ENCODE measurements at places on chromosomes 2 and 18. TPM values are rescaled to one million over a fixed set of nuclear protein-coding genes. Genes with fewer than 3 reads are reported as not detected.

DNA sequence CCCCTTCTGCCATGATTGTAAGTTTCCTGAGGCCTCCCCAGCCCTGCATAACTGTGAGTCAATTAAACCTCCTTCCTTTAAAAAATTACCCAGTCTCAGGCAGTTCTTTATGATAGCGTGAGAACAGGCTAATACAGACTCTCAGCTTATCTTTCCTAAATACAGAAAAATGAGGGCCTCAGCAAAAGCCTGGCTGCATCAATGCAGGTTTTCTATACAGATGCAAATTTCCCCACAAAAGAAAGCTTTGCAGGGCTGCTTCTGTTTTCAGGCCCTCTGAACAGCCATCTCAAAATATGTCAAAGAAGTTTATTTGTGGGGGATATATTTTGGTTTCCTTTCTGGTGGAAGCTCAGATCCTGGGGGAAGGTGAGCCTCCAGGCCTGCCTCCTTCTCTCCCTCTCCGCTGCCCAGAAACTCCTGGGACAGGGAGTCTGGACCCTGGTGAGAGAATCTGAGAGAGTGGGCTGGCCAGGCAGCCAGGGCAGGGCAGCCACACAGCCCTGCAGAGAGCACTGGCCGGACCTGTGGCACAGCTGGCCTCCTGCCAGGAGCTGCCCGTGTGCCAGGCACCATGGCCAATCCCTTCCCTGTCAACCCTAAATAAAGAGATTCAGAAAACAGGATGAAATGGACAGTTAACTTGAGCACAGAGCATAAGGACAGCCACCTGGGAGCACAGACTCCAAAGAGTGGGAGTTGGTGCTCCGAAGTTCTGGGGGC lies 21.6 kb upstream of the AGXT start:
- peaks cover 2% of the 10 kb centered on the region for H3K27me3 ChIP-seq
- no peak for DNase-seq
- no peaks in the 10 kb centered on the region for H3K4me1 ChIP-seq
- H3K36me3 ChIP-seq = no peaks in the 10 kb centered on the region

DNA sequence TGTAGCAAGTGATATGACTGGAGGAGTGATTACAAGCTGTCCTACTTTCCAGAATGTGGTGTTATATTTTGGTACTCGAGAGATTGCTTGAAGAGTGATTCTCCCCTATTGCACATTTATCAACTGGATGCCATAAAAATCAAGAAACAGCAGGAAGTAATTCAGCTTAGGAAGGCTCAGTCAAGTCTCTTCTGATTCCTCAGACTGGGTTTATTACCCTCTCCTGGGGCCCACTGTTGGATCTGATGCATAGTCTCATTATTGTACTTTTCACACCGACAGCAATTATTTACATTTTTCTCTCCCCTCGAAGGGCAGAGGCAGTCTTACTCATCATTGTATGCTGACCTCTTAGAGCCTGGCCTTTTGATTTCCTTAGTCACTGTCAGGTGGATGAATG lies 9.3 kb downstream of the NOSTRIN start:
- H3K27me3 ChIP-seq = no peaks in the 10 kb centered on the region
- no peaks in the 10 kb centered on the region for H3K36me3 ChIP-seq
- no peak overlapping the region for H3K4me3 ChIP-seq
- no peaks in the 10 kb centered on the region for H3K4me1 ChIP-seq
- no peak overlapping the region for H3K27ac ChIP-seq

DNA sequence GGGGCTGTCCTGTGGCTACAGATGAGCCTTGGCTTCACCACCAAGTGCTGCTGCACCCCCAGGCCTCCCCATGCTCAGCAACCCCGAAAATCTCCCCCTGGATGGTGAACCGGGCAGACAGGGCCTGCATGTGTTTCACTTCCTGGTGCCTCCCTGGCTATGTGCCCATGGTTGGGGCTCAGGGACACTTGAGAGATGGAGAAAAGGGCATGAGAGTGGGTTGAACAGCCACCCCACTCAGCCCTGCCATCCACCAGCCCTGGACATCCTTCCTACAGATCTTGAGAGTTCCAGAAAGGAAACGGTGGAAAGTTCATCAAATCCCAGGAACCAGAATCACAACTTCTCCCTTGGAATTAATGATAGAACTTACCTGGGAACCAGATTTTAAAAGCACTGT lies 74.7 kb upstream of the TEX51 start:
- no peak overlapping the region for H3K4me3 ChIP-seq
- no peak overlapping the region for H3K27ac ChIP-seq
- H3K27me3 ChIP-seq = peaks cover 9% of the 10 kb centered on the region
- no peaks in the 10 kb centered on the region for H3K4me1 ChIP-seq
- no peak for DNase-seq

- H3K27ac ChIP-seq = no peak overlapping the region
- no peaks in the 10 kb centered on the region for H3K36me3 ChIP-seq
These were observed 39.4 kb upstream of the ASB1 start for GRCh38 chr2:238387332-238387731.

GRCh38 chr2:224586127-224586695 lies 1.0 kb upstream of the CUL3 start:
- peaks cover 39% of the 10 kb centered on the region for H3K4me1 ChIP-seq
- H3K27me3 ChIP-seq = no peaks in the 10 kb centered on the region
- no peak for DNase-seq
- H3K36me3 ChIP-seq = peaks cover 15% of the 10 kb centered on the region
- peak overlapping the region; percentile 95 for H3K4me3 ChIP-seq

The FER1L5 gene
- not detected for total RNA-seq

DNA sequence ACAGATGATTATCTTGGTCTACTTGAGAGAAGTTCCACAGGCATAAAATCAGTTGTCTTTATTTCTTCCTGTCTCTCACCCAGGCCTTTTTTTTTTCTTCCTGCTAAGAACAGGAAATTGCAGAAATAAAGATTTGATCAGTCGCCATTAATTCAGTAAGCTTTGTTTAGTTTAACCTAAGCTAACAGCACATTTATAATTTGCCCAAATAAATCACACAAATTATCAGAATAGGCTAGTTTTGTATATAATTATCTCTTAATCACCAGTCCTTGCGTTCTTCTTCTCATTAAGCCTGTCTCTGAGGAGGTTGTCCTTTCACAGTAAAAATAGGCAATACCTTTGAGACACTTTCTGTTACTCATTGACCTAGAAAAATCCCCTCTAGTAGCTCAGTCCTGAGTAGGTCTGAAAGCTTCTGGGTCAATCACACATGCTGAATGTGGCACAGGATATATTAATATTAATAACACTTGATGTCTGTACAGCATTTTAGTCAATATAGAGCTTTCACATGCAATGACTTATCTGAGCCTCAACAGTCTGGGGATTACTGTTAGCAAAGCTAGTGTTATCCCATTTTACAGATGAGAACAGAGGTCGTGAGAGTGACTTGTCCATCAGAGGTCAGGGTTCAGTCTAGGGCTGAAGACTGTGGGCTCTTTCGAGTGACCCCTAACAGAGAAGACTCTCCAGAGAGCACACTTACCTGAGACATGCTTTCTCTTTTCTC lies 11.2 kb upstream of the STK17B start:
- DNase-seq = no peak
- no peaks in the 10 kb centered on the region for H3K36me3 ChIP-seq
- peaks cover 77% of the 10 kb centered on the region for H3K4me1 ChIP-seq
- peak overlapping the region; percentile 95 for H3K27ac ChIP-seq
- no peaks in the 10 kb centered on the region for H3K27me3 ChIP-seq

The NBEAL1 gene
- 8.9 TPM for total RNA-seq

- peaks cover 64% of the 10 kb centered on the region for H3K4me1 ChIP-seq
- H3K4me3 ChIP-seq = peak overlapping the region; percentile 96
- peak overlapping the region; percentile 95 for H3K27ac ChIP-seq
- DNase-seq = no peak
These were observed 1.3 kb downstream of the RAB31 start for GRCh38 chr18:9709304-9709877.

The GAL3ST2 gene
- total RNA-seq = not detected

DNA sequence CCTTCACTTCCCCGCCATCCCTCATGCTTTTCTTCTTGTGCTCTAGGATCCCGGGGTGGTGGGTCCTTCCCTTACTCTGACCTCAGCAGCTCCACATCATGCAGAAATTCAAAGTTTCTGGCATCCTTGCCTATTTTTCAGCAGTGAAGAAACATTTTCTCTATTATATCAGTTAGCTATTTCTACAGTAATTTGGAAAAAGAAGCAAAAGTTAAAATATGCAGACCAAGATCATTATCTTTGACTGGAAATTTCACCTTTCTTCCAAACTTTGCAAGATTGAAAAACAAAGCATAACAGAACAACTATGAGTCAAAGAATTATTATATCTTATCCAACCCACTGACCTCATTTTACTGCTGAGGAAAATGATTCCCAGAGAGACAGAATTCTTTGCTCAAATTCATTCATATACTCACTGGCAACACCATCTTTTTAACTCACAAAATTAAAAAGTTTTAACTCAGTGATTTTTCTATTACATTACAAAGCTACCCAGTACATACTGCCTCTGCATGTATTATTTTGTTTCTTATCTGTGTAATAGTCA lies 40.5 kb downstream of the ANTXR1 start:
- no peaks in the 10 kb centered on the region for H3K4me1 ChIP-seq
- H3K27me3 ChIP-seq = peaks cover 7% of the 10 kb centered on the region
- DNase-seq = no peak
- no peaks in the 10 kb centered on the region for H3K36me3 ChIP-seq

- H3K4me1 ChIP-seq = peaks cover 4% of the 10 kb centered on the region
- H3K4me3 ChIP-seq = no peak overlapping the region
- H3K36me3 ChIP-seq = peaks cover 6% of the 10 kb centered on the region
- H3K27ac ChIP-seq = peak overlapping the region; percentile 58
- DNase-seq = no peak
These were observed 140.9 kb downstream of the CAPN13 start for GRCh38 chr2:30666266-30666874.

The ZBTB7C gene
- total RNA-seq = not detected

The CNGA3 gene
- not detected for total RNA-seq

The SANBR gene
- total RNA-seq = 2.2 TPM

DNA sequence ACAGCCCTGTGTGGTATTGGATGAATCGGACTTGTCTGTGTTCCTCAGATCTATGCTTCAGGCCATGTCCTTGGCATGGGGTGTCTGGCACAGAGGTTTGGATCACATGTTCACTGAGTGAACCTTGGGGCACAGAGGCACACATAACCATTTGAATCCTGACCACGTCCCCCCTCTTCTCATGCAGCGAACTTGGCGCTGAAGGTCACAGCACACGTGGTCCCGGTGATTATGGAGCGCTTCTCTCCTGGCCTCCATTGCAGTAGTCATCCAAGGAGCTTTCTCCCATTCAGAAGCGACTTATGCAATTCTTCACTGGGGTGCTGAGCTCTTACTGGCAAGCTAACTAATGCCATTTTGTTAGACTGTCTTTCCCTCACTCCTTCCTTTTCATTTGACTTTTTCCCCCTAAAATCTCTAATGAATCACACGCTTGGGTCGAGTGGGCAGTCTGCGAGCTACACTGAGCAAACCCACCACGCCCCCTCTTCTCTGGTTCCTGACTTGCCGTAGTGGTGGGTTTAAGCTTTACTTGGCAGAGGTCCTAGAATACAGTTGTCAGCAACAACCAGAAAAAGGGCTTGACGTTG lies 59.4 kb downstream of the KCNG2 start:
- no peaks in the 10 kb centered on the region for H3K36me3 ChIP-seq
- H3K4me3 ChIP-seq = no peak overlapping the region
- H3K27ac ChIP-seq = no peak overlapping the region
- no peak for DNase-seq
- H3K27me3 ChIP-seq = no peaks in the 10 kb centered on the region
- peaks cover 30% of the 10 kb centered on the region for H3K4me1 ChIP-seq

DNA sequence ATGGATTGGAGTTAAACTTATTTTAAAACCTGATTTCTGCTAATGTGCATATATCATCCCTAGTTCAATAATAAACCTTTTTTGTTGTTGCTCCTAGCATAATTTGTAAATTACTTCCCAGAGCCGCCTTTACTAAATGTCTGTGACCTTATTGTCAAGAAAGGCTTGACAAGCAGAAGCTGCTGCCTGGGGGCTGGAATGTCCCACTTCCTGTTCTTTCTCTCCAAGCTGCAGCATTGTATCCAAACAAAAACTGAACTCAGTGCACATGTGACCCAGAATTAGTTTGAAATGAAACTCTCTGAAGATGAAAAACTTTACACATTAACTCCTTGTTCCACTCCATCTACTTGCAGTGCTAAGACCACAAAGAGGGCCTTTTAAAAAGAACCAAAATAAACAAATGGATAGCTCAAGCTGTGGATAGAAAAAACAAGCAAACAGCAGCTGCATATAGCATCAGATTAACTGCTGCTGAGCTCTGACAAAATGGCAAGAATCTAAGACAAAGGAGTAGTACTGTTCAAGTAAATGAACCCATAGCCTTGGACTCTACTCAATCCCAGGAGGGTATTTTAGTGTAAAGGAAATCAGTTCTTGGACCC lies 99.8 kb upstream of the NEUROD1 start:
- DNase-seq = no peak
- H3K4me1 ChIP-seq = peaks cover under 1% of the 10 kb centered on the region
- H3K36me3 ChIP-seq = no peaks in the 10 kb centered on the region

The HOXD4 gene
- not detected for total RNA-seq

DNA sequence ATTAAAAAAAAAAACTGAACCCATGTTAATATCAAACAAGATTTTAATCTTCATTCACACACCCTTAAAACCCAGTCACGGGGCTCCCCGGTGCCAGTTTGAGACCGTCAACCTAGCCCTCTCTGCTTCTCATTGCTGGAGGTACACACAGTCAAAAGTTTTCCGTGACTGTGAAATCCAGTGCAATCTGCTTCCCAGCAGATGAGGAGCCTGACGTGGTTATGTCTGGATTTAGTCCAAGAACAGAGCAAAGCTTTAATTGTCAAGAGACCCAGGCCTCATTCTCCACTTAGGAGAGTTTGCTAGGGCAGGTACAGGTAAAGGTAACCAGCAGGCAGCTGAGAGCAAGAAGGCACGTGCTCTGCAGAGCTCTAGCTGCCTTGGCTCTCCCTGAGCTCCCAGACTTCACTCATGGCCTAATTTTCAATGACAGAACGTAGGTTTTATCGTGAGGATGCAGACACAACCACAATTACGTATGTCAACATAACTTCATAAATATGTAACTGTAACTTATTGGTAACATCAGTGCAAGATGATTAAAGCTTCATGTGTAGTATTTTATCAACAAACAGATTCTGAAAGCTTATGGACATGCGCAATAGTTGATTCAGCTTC lies 56.3 kb downstream of the SLC16A14 start:
- H3K36me3 ChIP-seq = no peaks in the 10 kb centered on the region
- H3K27me3 ChIP-seq = no peaks in the 10 kb centered on the region

DNA sequence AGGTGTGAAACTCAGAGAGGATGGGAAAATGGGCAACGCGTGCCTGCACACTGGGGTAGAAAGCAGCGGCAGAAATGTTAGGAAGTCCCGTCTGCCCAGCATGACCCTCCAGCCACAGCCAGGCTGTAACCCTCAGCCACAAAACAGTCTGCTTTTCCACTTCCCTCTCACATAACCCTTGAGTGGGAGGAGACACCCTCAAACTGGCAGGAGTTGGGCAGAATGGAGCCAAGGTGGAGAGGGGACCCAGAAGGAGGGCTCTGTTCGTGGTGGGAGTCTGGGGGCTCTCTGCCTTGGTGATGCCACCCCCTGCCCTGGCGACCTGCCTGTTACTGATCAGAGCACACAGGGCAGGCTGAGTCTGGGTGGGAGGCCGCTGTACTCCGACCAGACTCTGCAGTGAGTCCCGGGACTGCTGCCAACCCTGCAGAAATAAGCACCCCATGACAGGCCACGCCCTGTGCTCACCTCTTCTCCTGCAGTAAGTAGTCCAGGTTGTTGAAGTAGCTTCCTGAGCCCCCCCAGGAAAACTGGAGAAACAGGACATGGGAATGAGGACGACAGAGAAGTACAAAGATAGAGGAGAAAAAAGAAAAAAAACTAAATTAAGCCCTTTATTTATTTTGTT lies 16.0 kb downstream of the FAM178B start:
- no peaks in the 10 kb centered on the region for H3K4me1 ChIP-seq
- no peak for DNase-seq
- H3K36me3 ChIP-seq = no peaks in the 10 kb centered on the region
- peaks cover 22% of the 10 kb centered on the region for H3K27me3 ChIP-seq

Measured in activated B cell treated with CpG ODN at 0.5 μM for 24 hours (primary cell).